ENCODE measurements at places on chromosomes 3 and 15. TPM values are rescaled to one million over a fixed set of nuclear protein-coding genes. Genes with fewer than 3 reads are reported as not detected.

The AADACL2 gene
- total RNA-seq = not detected

The TRAT1 gene
- not detected for total RNA-seq

The ZNF660 gene
- 4.2 TPM for total RNA-seq

The YEATS2 gene
- 35.0 TPM for total RNA-seq

The DAPK2 gene
- not detected for total RNA-seq

The CSTA gene
- total RNA-seq = 0.59 TPM

The TMEM207 gene
- total RNA-seq = not detected

All from smooth muscle cell of the umbilical artery (primary cell).